ENCODE measurements at places on chromosomes 3 and 15. TPM values are rescaled to one million over a fixed set of nuclear protein-coding genes. Genes with fewer than 3 reads are reported as not detected.

Gene SLC9A9
- 10.3 TPM for total RNA-seq

Gene HRH1
- total RNA-seq = 37.0 TPM

Gene RFTN1
- total RNA-seq = 57.5 TPM

Gene SEMA7A
- total RNA-seq = 3.8 TPM

Gene THRB
- total RNA-seq = 1.4 TPM

Gene SPINT1
- total RNA-seq = 0.18 TPM

Gene IVD
- total RNA-seq = 44.2 TPM

Gene C3orf70
- total RNA-seq = 0.14 TPM

Gene TP53BP1
- total RNA-seq = 83.6 TPM

Gene EDC3
- 12.0 TPM for total RNA-seq

Data from smooth muscle cell of bladder (primary cell).